ENCODE measurements at places on chromosomes 4 and X.

DNA sequence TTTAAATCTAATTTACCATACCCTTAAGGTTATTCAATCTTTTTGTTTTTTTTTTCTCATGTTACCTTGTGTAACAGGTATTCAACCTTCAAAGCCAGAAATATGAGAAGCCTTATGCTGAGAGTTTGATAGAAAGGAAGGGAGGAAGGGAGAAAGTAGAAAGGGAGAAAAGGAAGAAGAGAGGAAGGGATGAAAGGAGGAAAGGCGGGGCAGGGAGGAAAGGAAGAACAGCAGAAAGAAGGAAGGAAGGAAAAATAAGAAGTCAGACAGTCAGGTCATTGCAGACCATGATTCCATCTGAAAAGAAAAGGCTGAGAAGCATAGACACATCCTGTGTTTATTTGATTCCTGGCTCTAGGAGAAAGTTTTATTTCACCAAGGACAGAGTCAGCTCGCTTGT, 30.9 kb downstream of the RTL9 start:
- no peak for DNase-seq

- DNase-seq = no peak
These were observed 9.2 kb downstream of the MAMLD1 start for GRCh38 chrX:150372280-150372679.

DNA sequence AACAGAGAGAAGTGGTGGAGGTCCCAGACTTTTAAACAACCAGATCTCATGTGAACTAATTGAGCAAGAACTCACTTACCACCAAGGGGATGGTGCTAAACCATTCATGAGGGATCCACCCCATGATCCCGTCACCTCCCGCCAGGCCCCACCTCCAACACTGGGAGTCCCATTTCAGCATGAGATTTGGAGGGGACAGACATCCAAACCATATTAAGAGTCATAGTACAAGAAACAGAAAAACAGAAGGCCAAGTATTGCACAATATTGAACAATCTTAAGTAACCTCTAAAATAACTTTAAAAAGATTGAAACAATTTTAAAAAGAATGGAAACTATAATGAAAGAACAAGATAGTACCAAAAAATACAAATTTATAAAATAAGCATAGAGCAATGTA, 110.0 kb downstream of the CBR4 start:
- no peak for DNase-seq

DNA sequence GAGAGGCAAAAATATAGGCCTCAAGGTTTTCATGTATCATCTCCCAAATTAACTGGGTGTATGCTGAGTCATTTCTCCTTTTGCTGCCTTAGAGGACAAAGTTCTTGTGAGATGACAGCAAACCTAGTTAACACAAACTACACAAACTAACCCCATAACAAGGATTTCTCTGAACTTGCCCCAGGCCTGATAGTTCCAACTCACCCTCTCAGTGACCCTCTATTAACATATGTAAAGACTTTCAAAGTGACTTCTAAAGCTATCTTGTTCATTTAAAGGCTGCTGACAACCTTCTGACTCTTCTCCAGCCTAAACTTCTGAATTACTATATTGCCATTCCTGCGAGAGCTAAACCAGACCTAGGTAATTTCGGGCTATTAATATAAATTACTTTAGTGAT, 43.2 kb upstream of the CCDC149 start:
- DNase-seq = no peak

- DNase-seq = no peak
These were observed 43.1 kb upstream of the MXD4 start for GRCh38 chr4:2304877-2305561.

DNA sequence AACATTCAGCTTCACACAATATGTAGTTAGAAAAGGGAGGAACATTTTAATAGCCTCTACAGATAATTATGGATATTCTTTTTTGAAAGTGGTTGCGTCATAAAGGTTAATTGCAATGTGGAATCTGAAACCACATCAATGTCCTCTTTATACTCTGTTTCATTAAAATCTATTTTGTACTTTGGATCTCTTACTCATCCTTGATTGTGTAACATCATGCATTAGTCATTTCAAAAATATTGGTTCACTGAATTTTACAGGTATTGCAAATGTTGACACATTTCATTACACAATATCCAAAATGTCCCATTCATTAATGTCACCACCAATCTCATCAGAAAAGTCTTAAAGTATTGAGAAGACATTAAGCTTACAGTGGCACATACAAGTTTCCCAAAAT, 62.7 kb upstream of the USP9X start:
- DNase-seq = no peak

DNA sequence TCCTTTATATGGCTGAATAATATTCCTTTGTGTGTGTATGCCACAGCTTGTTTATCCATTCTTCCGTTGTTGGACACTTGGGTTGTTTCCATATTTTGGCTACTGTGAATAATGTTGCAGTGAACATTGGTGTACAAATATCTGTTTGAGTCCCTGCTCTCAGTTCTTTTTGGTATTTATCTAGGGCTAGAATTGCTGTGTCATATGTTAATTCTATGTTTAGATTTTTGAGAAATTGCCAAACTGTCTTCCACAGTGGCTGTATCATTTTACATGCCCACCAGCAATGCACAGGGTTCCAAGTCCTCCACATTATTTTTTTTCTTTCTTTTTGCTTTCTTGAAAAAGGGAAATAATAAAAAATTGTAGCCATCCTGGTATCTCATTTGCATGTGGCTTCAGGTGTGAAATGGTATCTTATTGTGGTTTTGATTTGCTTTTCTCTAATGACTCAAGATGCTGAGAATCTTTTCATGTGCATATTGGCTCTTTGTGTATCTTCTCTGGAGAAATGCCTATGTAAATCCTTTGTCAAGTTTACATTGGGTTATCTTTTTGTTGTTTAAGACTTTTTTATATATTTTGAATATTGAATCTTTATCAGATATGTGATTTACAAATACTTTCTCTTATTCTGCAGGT, 129.7 kb downstream of the RAPGEF2 start:
- DNase-seq = peak; percentile 6

DNA sequence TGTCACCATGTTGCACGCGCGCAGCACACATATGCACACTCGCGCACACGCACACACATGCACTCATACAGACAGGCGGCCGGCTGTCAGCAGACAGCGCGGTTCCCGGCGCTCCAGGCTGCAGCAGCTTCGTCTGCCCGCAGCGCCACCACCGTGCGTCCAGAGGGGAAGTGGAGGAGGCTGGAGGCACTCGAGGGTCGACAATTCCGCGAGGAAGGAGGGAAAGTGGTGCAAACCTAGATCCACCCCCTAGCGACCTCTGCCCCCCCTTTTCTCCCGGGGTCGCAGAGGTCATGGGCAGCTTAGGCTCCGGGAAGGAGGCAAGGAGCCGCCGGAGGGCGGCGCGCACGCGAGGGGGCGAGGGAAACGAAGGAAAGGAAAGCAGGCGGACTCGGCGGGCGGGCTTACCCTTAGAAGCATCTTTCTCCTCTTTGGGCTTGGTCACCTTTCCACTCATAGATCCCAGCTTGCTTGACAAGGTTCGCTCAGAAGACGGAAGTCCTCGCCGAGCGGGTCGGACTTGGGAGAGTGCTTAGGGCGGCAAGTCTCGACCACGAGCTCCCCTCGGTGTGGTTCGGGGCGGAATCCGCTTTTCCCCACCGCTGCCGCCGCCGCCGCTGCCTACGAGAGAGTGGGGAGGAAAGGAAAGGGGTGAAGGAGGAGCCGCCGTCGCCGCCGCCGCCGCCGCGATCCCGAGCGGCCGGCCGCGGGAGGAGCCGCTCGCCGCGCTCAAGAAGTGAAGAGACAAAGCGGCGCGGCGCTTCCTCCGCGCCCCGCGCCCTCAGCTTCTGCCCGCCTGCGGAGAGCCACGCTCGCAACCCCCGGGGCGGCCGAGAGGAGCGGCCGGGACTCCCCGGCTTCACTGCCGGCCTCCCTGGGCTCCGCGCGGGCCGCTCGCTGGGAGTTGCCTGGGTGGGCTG, 326.6 kb upstream of the F9 start:
- no peak for DNase-seq

DNA sequence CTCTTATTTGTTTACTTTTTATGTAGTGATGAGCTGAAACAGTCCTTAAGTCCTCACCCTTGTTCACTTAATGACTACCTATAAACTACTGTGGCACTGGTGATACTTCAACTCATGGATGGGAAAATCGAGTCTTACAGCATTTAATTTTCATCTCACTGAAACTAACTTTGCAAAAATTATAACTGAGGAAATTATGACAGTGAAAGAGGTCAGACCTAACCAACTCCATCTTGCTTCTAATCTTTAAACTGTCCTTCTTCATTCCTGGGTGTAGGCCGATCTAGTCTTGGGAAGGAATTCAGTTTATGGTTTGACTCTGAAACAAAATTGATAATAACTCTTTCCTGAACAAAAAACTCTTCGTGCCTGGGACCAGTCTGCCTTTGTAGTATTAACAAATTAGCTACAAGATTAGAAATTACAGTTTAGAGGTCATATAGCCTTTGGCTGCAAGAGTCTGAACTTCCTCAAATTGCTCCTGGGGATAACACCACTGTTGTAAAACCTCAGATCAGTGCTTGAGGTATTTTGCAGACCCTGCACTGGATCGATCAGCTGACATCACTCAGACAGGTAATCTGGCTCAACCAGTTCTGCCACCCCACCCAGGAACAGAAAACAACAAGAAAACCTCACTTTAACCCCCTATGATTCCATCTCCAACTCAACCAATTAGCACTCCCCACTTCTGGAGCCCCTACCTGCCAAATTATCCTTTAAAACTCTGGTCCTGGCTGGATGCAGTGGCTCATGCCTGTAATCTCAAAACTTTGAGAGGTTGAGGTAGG, 995.7 kb upstream of the PRKX start:
- no peak for DNase-seq

GRCh38 chr4:67723949-67724348, 23.0 kb upstream of the UBA6 start:
- DNase-seq = no peak

GRCh38 chr4:8593264-8594096, 915 bp downstream of the CPZ start:
- DNase-seq = no peak

GRCh38 chr4:150609131-150609530, 27.2 kb downstream of the MAB21L2 start:
- DNase-seq = no peak

- no peak for DNase-seq
These were observed 257.5 kb upstream of the FAT1 start for GRCh38 chr4:186981161-186981560.

DNA sequence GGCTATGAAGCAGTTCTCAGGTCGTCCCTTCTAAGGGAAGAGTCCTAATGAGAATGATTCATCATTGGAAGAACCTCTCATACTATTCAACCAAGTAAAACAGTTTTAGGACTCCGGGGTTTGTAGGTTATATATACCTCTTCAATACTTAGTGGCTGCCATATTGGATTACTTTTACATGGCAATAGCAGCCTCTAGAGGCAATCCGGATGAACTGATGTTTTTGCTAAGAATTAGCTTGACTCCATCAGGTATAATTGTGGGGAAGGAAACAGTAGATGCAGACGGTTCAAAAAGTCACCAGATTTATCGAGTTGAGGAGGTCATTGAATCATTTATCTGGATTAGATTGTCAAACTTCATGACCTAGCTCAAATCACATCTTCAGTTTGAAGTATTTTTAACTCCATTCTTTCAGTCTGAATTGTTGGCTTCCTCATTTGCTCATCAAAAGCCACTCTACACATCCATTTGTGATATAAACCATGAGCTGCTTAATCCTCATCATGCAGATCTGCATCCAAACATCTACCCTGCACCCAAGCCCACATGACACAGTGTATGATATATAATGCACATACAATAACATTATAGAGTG, 28.4 kb downstream of the GUCY1B1 start:
- DNase-seq = no peak

DNA sequence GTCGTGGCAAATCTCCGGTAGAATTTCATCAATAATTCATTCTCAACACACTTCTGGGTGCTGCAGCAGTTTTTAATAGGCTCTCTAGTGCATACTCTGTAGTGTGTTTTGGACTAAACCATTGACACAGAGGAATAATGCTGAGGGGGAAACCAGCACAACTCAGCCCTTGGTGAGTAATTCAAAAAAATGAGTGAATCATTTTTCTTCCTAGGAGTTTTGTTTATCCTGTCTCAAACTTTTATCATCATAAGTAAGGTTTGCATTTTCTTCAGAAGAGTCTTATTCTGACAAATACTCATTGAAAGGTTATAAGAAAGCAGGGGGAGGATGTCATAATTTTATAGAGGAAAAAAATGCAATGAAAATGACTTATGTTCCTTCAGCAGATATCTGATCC, 2542.7 kb downstream of the PCDH7 start:
- no peak for DNase-seq

GRCh38 chr4:170047771-170048354, 21.7 kb upstream of the MFAP3L start:
- DNase-seq = peak; percentile 43

DNA sequence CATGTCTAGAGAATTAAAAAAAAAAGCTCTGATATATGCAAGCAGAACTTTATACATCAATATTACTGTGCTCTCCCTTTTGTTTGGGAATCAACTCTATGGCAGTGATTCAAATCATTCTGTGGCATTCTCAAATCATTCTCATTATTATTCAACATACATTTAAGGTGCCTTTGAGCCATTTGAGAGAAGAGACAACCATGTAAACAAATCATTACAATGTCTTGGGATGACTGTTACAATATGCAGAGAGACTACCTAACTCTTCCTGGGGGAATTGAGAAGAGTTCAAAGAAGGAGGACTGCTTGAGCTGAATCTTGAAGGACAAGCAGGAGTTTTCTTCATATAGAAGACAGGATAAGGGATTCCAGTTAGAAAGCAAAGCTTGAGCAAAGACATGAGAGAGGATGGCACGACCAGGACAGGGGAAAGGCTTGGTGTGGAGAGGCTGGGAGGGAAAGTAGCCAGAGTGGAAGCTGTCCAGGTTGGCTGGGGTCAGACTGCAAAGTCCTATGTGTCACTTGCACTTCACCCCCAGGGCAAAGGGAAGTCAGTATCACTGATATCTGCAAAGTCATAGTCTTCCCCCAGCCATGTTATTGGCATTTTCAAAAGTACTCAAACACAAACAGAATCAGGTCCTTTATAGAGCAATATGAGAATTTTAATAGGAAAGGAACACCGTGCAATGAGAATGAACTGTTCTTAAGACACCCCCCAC, 9.0 kb downstream of the SEC24D start:
- no peak for DNase-seq

GRCh38 chr4:78651250-78651860, 99.8 kb downstream of the ANXA3 start:
- no peak for DNase-seq

- DNase-seq = no peak
These were observed 37.9 kb upstream of the FGFBP2 start for GRCh38 chr4:16000708-16001483.

- DNase-seq = no peak
These were observed 82.6 kb downstream of the FHDC1 start for GRCh38 chr4:153018684-153019083.

GRCh38 chr4:41290479-41290878, 33.8 kb downstream of the UCHL1 start:
- DNase-seq = no peak
